ENCODE measurements at places on chromosomes 4 and X.

GRCh38 chrX:6067600-6067999, 161.1 kb downstream of the NLGN4X start:
- no peak for DNase-seq

DNA sequence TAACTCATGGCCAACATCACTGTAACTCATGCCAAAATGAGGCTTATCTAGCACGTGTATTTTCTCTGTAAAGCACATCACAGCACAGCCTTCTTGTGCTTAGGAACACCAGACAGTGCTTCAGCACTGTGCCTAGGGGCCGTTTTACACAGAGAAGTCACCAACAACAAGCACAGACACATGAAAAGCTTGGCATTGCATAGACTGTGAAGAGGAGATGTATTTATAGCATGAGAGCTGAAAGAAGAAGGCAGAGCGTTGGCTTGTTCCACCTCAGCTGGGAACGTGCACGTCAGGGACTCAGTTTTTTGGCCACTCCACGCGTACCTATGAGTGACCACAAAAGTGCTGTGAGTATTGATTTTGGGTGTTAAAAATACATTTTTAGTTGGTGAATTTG, 116.3 kb upstream of the SFRP2 start:
- DNase-seq = no peak

DNA sequence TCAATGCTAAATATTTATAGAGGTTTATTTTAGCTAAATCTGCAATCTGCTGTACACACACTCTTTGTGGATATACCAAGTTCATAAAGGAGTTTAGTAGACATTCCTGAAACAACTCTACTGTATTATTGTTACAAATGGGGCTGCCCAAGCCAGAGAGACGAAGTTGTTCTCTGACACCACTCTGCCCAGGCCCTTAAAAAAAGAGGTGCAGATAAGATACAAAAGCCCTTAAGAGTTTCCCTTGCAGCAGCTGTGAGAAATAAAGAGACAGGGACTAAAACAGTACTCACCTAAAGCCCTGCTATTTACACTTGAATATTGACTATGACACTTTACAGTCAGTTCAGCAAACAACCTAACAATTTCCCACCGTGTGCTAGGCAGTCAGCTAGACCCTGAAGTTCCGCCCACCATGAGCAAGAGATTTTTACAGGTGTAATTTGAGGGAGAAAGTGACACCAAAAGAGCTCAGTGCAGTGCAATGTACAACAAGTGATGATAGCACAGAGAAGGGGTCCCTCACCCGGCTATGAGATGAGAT, 191.7 kb downstream of the PRDM5 start:
- DNase-seq = no peak

- DNase-seq = no peak
Measured at GRCh38 chr4:37641886-37642849, 44.0 kb downstream of the RELL1 start.

- DNase-seq = no peak
Measured at GRCh38 chr4:116500225-116500624, 585.2 kb downstream of the TRAM1L1 start.
